ENCODE measurements at places on chromosomes 4 and X.

DNA sequence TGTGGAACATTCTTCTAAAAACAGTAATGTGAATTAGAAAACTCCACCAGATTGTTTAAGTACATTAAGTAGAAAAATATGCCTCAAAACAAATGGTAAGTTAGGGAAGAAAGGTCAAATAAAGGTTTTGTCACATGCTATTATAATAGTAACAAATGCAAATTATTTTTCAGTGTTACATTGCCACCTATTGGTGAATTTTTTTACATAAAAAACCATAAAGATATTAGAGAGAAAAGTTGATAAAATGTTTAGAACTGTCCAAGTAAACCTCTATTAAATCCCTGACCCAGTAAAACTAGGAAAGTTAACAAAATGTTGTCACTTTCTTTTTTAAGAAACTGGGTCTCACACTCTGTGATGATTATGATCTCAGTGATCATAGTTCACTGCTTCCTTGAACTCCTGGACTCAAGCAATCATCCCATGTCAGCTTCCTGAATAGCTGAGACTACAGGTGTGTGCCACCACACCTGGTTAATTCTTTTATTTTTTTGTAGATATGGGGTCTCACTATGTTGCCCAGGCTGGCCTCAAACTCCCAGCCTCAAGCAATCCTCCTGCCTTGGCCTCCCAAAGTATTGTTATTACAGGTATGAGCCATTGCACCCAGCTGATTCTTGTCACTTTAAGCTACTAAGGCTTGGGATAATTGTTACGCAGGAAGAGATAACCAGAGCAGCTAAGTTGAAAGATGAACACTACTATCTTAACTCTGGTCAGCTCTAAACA, 157.6 kb downstream of the ATRX start:
- DNase-seq: no peak

GRCh38 chrX:117713411-117713810, 403.2 kb downstream of the KLHL13 start:
- DNase-seq: no peak

DNA sequence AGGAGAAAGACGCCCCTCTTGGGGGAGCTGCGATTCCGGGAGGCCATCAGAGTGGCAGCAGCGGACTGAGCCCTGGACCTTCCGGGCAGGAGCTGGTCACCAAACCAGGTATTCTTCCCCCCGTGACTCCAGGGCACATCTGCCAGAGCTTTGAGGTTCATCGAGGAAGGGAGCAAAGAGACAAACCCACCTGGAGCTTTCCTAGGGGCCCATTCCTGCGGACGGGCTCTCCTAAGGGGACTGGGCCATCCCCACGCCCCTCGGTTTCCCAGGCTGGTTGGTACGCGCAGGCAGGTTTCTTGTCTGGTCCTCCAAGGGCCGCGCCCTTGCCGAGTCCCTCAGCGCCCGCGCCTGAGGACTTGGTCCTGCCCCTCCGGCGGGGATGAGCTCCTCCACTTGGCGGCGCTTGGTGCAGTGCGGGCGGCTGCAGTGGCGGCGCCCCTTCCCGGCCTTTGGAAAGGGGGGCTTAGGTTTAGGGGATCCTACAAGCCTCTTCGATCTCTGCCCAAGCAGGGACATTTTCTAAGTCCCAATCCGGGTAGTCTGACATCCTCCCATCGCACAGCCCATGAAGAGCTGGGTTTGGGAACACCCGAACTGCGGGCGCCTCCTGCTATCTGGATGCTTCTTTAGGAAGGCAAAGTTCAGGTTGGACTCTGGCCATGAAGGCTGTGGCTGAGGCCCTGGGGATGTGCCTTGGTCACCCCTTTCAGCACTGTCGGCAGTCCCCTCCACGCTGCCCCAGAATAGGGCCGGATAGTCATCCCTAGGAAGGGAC, 538 bp downstream of the STBD1 start:
- DNase-seq: no peak

DNA sequence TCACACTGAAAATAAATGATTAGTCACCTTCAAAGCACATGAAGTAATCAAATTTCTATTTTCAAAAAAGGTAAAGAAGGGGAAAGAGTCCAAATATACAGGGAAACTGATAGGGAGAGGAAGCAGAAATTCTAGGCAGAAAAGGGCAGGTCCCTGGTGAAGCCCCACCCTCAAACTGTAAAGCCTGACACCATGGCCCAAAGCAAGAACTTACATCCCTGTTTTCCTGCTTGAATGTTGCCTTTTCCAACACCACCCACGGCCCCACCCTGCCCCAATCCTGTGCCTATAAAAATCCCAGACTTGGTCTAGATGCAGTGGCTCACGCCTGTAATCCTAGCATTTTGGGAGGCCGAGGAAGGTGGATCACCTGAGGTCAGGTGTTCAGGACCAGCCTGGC, 361.8 kb downstream of the PPP3CA start:
- no peak for DNase-seq

Measured in CD4-positive, alpha-beta T cell treated with Interleukin-15 for 4 hours (primary cell).